Activated T-cell treated with anti-CD3 and anti-CD28 coated beads, Interleukin-2, amount 50 U/mL, for 72 hours (primary cell): ENCODE measurements at places on chromosomes 4 and X. TPM values are rescaled to one million over a fixed set of nuclear protein-coding genes. Genes with fewer than 3 reads are reported as not detected.

GRCh38 chr4:7620814-7621176, 186.1 kb upstream of the PSAPL1 start:
- H3K27me3 ChIP-seq = peaks cover 5% of the 10 kb centered on the region
- H3K27ac ChIP-seq = no peak overlapping the region
- no peak overlapping the region for H3K4me3 ChIP-seq
- DNase-seq = no peak

DNA sequence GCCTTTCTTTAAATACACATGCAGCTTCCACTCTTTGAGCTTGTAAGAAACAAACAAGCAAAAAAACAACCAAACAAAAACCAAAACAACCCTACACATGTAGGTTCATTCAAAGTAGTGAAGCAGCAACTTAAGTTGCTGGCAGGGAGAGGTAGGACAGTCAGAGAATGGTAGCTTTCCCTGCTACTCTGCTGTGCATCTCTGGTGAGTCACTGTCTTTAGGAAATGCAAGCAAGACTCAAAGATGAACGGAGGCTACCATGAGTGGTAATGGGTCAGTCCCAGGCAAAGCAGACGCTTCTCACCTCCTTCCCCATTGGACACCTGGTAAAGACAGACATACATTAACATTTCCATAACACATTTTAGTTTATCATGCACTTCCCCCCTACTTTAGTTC, 43.2 kb downstream of the PGRMC2 start:
- no peak for DNase-seq
- H3K4me3 ChIP-seq = no peak overlapping the region
- H3K4me1 ChIP-seq = no peaks in the 10 kb centered on the region
- H3K27ac ChIP-seq = no peak overlapping the region
- no peaks in the 10 kb centered on the region for H3K36me3 ChIP-seq

GRCh38 chrX:40478474-40479065, 102.2 kb upstream of the ATP6AP2 start:
- H3K27ac ChIP-seq = no peak overlapping the region
- H3K4me3 ChIP-seq = no peak overlapping the region

DNA sequence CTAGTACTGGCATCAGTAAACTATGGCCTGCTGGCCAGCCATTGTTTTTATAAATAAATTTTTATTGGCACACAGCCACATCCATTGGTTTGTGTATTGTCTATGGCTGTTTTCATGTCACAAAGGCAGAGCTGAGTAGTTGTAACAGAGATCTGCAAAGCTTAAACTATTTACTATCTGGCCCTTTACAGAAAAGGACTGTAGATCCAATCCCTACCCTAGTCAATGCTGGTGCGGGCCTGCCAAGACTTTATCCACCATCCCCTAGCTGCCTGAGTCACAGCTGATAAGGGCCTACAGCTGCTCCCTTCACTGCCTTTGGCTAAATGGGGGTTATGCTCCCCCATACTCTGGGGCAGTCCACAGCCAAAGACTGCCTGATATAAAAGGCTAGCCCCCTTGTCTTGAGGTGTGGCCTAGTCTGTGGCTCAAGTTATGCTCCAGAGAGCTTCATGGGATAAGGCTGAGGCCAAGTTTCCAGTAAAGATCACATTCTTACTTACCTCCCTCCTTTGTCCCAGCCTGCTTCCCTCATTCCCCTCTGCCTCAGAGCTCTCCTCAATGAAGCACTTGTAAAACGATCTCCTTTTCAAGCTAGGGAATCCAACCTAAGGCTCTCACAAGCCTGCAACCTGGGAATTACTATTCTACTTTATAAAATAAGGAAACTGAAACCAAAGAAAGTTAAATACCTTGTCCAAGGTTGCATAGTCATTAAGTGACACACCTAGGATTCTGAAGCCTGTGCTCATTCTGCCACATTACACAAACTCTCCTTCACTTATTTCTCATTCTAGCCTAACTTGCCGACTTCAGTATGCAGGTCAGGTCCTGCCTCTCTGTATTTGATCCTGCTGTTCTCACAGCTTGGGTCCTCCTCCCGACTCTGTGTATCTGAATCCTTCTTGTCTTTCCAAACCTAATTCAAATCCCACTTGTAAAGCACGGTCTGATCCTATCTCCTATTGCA, 20.7 kb downstream of the ACE2 start:
- H3K4me3 ChIP-seq = no peak overlapping the region
- H3K27me3 ChIP-seq = peaks cover 70% of the 10 kb centered on the region
- DNase-seq = no peak
- H3K27ac ChIP-seq = no peak overlapping the region

DNA sequence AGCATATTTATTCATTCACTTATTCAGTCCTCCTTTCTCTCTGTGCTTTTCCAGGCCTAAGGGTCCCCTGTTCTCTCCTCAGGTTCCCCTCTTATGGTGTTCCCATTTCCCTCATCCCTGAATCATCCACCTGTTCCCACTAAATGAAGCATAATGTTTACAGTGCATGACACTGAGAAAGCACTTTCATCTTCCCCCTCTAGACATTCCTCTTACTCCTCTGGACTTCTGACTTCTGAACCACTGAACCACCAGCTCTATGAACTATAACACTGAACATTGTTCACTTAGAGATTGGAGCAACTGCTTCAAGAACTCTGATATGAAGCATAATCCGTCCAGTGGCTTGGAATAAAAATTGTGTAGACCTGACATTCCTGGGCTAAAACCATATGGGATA, 59.5 kb downstream of the CD38 start:
- H3K4me1 ChIP-seq = peaks cover 14% of the 10 kb centered on the region
- H3K36me3 ChIP-seq = peaks cover 4% of the 10 kb centered on the region
- no peaks in the 10 kb centered on the region for H3K27me3 ChIP-seq
- H3K27ac ChIP-seq = no peak overlapping the region
- H3K4me3 ChIP-seq = no peak overlapping the region

DNA sequence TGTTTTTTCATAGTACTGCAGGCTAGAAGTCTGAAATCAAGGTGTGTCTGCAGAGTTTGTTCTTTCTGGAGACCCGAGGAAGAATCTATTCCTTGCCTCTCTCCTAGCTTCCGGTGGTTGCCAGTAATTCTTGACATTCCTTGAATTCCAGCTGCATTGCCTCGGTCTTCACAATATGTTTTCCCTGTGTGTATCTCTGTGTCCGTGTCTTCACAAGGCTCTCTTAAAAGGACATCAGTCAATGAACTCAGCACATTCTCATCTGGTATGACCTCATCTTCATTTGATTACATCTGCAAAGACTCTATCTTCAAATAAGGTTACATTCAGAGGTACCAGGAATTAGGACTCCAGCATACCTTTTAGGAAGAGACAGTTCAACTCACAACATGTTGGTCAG, 163.4 kb downstream of the BANK1 start:
- no peak overlapping the region for H3K4me3 ChIP-seq
- no peaks in the 10 kb centered on the region for H3K4me1 ChIP-seq
- H3K27ac ChIP-seq = no peak overlapping the region
- no peak for DNase-seq

DNA sequence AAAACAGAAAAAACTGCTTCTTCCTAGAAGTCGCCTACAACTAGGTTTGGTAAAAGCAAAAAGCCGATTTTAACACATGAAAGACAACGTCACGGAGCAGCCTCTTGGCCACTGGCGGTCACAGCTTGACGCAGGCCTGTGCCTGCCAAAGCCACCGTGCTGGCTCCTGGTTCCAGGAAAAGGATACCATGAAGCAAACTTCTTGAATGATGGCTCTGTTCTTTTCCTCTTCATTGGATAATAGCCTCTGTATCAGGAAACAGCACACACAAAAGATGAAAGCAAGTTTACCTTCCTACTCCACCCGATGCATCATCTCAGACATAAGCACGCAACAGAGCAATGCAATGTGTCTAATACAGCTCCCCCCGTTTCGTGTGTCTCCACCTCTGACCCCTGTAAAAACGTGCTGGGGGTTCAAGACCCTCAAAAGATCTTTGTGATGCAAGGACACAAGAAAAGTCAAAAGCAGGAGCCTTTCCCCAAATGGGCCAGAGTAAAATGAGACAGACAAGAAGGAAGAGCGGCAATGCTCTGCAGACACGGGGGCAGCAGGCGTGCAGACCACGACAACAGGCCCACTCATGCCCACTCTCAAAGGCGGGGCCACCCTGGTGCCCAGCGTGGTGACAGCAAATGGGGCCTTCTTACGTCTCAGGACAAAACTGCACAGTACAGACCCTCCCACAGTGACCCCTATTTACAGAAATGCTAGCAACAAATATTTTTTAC, 19.4 kb downstream of the GAK start:
- peaks cover 4% of the 10 kb centered on the region for H3K36me3 ChIP-seq
- peaks cover 26% of the 10 kb centered on the region for H3K4me1 ChIP-seq
- H3K27me3 ChIP-seq = no peaks in the 10 kb centered on the region
- H3K27ac ChIP-seq = no peak overlapping the region
- H3K4me3 ChIP-seq = no peak overlapping the region
- no peak for DNase-seq

DNA sequence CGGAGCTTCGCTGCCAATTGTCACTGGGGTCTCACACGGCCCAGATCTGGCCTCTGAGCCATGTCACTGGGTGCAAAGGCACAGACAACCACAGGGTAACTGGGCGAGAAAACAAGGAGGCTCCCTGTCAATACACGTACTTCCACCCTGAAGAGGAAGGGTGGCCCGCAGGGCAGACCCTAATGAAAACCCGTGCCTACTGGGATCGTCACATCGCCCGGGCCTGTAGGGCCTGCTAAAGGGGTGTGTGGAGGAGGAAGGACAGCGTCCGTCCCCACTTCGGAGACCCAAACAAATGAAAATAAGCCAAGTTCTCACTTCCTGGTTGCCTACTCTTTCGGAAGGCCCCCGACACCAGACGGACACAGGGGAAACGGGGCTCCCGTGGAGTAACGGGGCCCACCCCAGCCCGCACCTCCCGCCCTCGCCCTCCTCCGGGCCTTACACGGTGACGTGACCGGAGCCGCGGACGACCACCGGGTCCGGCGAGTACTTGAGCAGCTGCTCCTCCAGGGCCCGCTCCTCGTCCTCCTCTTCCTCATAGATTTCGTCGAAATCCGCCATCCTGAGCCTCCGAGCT, 578 bp downstream of the CHIC2 start:
- DNase-seq = peak; percentile 41
- peaks cover 1% of the 10 kb centered on the region for H3K36me3 ChIP-seq
- peak overlapping the region; percentile 99 for H3K27ac ChIP-seq
- H3K4me3 ChIP-seq = peak overlapping the region; percentile 87

DNA sequence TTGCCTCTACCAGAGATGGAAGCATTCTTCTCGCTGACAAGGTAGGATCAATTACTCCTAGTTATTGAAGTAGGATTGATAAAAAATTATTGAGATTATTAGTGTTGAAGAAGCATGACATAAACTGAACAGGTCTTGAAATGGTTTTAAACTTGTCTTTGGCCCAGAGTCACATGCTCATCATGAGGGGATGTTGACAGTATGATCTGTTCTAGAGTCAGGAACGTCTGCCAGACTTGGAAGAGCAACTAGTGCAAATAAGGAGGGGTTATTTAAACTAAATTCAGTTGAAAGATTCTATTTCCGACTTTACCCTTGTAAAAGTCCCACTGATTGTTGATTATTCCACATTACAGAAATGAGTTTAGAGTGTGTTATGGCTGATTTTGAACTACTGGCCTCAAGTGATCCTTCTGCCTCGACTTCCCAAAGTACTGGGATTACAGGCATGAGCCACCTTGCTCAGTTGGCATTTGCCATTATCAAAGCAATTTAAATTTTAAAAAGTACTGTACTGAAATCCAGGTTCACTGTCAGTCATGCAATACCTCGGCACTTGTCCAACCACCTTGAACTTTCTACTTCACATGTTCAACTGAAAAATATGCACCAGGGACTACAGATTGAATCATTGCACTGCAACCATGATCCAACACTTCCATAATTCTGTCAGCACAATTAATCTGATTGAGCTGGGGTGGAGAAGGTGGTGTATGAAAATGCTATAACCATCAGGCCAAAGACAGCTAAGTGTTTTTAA, 19.7 kb downstream of the FABP2 start:
- H3K4me3 ChIP-seq = no peak overlapping the region
- H3K4me1 ChIP-seq = peaks cover 21% of the 10 kb centered on the region
- peaks cover 10% of the 10 kb centered on the region for H3K36me3 ChIP-seq
- peak overlapping the region; percentile 80 for H3K27ac ChIP-seq
- no peak for DNase-seq
- H3K27me3 ChIP-seq = peaks cover 6% of the 10 kb centered on the region

DNA sequence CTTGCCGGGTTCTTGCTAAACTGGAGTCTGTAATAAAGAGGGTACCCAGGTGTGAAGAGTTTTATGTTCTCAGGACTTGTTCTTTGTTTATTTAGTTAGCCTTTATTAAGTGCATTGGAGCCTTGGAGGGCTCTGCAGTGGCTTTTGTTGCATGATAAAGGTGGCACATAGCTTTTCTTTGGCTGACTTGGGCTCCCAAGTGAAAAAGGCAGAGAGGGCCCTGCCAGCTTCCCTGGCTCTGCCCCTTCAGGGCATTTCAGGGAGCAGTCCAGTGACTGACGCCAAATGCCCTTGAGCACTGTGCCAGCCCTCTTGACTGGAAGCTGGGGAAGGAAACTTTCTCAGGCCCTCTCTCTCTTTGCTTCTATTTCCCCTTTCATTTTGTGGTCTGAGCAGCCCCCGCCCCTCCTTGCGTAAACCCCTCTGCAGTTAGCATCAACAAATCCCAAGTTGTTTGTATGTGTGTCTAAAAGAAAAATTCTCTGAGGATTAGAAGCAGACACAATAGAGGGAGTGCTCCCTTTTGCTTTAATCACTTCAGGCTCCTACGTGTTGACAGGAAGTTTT, 152.2 kb downstream of the NHS start:
- no peak for DNase-seq
- H3K27me3 ChIP-seq = peaks cover 38% of the 10 kb centered on the region
- H3K27ac ChIP-seq = no peak overlapping the region
- H3K36me3 ChIP-seq = no peaks in the 10 kb centered on the region
- H3K4me1 ChIP-seq = peaks cover 6% of the 10 kb centered on the region

GRCh38 chrX:97504431-97504830, 620.7 kb downstream of the RPA4 start:
- H3K4me3 ChIP-seq = no peak overlapping the region
- H3K36me3 ChIP-seq = peaks cover 1% of the 10 kb centered on the region
- H3K27me3 ChIP-seq = no peaks in the 10 kb centered on the region
- no peak for DNase-seq

DNA sequence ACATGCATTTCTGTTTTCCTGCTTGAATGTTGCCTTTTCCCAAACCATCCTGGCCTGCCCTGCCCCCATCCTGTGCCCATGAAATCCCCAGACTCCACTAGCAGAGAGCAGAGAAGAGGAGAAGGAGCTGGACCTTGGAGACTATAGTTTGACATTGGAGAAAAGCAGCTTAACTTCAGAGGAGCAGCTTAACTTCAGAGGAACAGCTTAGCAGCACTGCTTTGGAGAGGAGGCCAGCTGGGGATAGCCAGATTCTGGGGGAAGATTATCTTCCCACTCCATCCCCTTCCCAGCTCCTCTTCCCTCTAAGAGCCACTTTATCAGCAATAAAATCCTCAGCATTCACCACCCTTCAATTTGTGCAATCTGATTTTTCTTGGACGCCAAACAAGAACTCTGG, 443.0 kb downstream of the PCDH10 start:
- no peak overlapping the region for H3K4me3 ChIP-seq
- no peak for DNase-seq
- H3K36me3 ChIP-seq = no peaks in the 10 kb centered on the region
- H3K27ac ChIP-seq = no peak overlapping the region

GPAT3 gene
- 5.1 TPM for total RNA-seq

WNK3 gene
- 1.4 TPM for total RNA-seq

DTHD1 gene
- 7.9 TPM for total RNA-seq

F8A3 gene
- 5.1 TPM for total RNA-seq

PCDH18 gene
- total RNA-seq = not detected
